IPS-NIHi11 (cell line): ENCODE measurements at places on chromosomes 1 and 21.

DNA sequence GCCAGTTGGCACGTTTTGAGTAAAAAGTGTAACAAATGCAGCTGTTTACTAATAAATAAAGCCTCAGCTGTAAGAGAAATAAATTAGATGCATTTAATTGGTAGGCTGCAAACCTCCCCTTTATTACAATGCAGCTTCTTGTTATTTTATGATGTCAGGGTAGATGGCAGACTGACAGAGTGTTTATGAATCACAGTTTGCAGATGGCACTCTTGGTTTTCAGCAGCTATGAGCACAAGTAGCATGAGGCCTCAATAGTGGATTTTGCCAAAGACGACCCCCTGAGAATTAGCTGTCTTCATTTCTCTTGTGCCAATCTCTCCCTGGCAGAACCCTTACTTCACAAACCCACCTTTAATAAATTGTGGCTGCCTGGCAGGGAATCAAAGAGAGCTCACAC lies 161.2 kb upstream of the C1orf87 start:
- DNase-seq, result no peak

DNA sequence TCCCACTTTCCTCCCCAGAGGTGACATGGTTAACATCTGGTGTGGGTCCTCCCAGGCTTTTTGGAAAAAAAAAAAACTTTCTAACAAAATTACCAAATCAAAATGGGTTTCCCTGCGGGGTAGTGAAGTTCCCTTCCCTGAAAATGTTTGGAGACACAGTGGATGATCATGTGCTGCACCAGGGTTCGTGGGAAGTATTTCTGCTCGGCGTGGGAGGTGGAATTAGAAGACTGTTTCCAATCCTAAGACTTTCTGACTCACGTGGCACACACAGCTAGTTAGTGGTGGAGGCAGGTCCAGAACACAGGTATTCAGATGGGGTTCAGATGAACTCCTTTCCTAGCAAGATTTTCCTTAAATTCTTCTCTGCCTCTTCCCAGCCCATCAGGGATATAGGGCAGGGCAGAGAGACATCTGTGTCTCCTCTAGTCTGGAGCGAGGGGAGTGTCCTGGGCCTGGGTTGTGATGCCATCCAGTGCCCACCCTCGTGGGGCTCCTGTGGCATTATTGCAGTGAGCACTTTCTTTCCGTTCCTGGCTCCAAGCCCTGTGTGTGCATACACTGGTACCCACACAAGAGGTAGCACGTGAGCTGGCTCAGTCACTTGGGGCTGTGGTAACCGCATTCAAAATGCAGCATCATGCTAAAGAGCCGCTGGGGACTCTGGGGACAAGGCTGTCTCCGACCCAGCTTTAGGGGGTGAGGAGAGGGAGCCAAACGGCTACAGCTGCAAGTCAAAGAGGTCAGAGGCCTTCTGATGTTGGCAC lies 27.5 kb downstream of the KCNC4 start:
- DNase-seq, result no peak

GRCh38 chr1:6056572-6056948 lies 10.9 kb downstream of the KCNAB2 start:
- no peak for DNase-seq

- DNase-seq, result no peak
Measured at GRCh38 chr1:61853583-61853982, 111.3 kb downstream of the PATJ start.
